ENCODE measurements at places on chromosomes 4 and X. TPM values are rescaled to one million over a fixed set of nuclear protein-coding genes. Genes with fewer than 3 reads are reported as not detected.

Gene HTRA3
- not detected for total RNA-seq

Gene MFAP3L
- total RNA-seq: 1.2 TPM

Gene ART3
- total RNA-seq: not detected

Gene PITX2
- 0.31 TPM for total RNA-seq

DNA sequence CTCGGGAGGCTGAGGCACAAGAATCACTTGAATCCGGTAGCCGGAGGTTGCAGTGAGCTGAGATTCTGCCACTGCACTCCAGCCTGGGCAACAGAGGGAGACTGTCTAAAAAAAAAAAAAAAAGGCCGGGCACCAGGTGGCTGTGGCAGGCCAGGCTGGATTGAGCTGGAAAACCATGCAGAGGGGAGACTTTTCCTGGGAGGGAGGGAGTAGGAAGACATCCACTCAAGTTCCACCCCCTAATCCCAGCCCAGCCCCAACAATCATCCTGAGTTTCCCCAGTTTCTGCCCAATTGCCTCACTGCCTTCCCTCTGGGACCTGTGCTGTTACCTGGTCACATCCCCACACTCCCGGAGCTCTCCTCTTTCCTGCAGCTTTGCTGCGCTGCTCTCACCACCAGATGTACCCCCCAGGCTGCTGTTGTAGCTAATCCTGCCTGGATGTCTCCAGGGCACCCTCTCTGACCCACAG, 9.0 kb upstream of the TSPYL2 start:
- no peak for DNase-seq

DNA sequence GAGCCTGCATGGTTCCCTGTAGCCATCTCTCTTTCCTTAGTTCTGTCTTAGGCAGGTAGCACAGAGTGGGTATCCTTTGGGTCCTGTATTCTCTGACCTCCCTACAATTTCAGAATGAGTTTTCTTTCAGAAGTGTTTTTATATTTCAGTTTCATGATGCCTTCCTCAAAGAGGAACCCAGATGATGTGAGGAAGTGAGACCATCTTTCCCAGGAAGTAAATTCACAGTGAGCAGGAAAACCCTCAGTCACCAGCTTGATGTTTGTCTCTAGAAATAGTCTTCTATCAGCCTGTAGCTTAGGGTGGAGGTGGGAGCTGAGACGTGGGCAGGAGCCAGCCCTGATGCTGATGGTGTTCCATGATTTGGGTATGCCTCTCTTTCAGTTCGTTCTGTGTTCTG, 16.9 kb downstream of the PLAC1 start:
- no peak for DNase-seq

DNA sequence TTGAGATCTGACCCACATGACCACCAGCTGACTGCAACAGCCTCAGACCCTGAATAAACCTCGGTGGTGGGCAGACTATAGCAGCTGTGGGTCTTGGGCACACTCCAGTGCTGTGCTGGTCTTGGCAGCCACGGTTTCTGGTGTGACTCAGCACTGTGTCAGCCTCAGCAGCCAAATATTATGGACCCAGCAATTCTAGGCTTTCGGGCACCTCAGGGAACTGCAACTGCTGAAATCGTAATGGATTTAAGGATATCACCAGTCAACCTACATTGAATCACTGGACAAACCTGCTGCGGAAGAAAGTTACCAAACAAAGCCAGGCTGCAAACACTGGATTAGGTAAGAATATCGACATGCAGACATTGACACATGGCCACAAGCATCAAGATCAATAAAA, 10.5 kb upstream of the UBE2NL start:
- no peak for DNase-seq

All from activated T-cell treated with anti-CD3 and anti-CD28 coated beads, Interleukin-2, amount 50 U/mL, for 72 hours (primary cell).